ENCODE measurements at places on chromosomes 3 and 15.
A peak's percentile ranks its signal among the peaks of the same experiment; 100 is the strongest.

DNA sequence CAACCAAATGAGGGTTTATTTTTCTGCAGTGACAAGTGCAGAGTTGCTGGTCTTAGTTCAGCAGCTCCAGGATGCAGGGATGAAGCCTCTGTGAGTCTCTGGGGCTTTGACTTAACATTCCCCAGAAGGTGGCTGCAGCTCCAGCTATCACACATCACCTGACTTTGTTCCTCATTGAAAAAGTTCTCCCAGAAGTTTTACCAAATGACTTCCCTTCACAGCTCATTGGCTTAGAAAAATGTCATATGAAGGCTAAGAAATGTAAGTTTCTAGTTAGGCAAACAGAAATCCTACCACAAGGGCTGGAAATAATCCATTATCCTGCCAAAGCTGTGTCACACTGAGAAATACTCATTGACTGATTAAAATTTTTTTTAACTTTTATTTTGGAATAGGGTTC lies 184.9 kb downstream of the MINAR1 start:
- DNase-seq = no peak

DNA sequence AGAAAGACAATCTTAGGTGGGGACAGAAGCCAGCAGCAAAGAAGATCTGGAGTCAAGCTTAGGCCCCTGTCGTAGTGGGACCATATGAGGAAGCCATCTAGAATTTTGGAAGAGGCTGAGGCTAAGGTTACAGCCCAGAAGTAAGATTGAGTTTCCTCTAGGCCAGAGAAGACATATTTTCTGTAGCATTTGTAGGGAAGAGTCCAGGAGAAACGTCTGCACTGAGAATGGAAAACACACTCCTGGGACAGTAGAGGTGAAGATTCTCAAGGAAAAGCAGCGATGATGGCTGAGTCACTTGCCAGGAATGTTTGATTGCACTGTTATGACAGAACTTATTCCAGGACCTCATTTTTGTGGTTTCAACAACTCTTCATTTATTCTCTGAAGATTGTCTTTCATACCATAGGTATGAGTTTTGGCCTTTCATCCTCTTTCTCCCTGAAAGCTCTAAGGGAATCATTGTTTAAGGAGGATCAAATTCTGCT lies 107.2 kb downstream of the GTPBP8 start:
- DNase-seq = peak; percentile 86

- no peak for DNase-seq
These were observed 13.5 kb downstream of the HTR3E start for GRCh38 chr3:184110316-184110725.

DNA sequence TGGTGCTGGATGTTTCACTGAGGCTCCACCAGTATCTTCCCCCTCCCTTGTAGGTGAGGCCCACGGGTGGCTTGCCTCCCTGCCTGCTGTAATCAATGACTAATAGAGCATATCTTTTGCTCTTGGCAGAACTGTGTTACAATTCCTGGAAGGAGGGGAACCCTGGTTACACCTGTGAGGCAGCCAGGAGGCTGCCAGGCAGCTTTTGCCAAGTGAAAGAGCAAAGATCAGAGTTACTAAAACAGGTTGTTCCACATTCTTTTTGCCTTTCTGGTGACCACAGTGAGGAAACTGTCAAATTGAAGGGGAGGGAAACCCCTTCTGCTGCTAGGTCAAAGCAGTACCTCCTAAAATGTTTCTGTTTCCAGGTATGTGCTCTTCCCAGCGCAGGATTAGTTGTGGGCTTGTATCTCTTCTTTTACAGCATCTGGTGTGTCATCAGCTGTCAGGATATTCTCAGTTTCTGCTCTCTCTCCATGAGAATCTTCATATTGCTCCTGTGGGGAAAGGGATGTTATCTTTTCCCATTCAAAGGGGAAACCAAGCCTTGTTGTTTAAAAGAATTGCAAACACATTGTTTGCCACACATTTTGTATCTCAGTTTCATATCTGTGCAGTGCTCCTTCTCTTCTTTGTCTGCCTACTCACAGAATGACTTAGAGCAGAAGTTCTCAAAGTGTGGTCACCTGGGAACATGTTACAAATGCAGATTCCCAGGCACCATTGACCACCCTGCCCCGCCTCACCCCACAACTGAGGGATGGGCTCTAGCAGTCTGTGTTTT lies 137.4 kb upstream of the UMPS start:
- DNase-seq = no peak

GRCh38 chr3:182802413-182803390 lies 9.4 kb downstream of the ATP11B start:
- no peak for DNase-seq

GRCh38 chr15:71844916-71845315 lies 34.6 kb downstream of the NR2E3 start:
- no peak for DNase-seq

DNA sequence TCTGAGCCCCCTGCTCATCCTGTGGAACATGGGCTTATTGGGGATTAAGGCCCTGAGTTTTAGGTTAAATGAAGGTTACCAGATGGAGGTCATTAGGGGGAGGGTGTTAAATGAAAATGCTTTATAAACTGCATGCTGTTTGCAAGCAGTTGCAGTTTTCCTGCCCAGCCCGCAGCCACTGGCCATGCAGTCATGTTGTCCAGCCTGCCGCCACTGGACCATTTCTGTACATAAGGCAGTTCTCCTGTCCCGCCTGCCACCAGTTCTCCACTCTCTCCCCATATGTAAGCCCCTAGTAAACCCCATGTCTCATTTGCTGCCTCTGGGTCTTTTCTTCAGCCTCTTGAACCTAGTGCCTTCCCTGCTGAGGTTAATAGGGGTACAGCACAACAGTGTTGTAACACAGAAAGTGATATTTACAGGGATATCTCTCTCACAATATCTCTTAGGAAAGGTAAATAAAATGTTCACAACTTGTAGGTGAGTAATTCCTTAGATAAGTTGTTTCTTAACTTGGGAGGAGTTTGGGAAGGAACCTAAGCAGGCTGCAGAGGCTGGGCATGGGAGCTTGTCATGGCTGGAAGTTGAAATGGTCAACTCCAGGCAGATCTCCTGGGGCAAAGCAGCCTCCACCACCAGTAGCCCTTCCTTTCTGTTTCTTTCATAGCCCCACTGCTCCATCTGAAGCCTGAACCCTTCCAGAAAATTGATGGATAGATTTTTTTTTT lies 148.2 kb downstream of the CMSS1 start:
- DNase-seq = no peak

- DNase-seq = no peak
These were observed 139.1 kb downstream of the RTP4 start for GRCh38 chr3:187507266-187507665.

DNA sequence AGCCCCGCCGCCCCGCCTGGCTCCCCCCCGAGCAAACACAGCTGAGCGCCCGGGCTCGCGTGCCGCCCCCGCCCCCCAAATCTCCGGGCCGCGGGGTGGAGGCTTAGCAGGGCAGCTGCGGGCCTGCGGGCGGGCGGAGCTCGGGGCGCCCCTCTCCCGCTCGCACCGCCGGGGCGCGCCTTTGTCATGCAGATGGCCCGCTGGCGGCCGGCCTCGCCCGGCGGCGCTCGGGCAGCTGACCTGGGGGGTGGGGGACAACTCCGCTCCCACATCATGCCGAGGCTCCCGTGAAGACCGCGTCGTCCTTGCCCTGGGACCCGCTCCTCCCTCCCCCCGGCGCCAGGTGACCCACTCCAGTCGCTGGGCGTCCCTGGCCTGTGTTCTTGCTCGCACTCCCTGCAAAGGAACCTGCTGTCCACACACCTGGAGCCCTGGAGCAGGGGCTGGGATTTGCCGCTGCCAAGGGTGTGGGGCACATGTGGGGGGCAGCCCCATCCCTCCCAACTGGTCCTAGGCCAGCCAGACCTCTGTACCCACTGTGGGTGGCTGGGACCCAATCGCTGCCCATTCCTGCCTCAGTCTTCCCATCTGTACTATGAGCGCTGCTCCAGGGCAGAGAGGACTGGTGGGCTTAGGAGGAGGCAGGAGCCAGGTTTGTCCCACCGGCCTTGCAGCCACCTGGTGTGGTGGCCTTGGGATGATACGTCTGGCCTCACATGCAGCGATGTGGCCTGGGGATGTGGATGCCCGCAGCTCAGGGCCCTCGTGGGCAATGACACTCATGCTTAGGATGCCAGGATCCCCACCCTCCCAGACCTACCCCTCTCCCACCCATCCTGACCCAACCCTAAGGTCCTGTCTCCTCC lies 33.5 kb downstream of the DNAJB8 start:
- peak; percentile 21 for DNase-seq

DNA sequence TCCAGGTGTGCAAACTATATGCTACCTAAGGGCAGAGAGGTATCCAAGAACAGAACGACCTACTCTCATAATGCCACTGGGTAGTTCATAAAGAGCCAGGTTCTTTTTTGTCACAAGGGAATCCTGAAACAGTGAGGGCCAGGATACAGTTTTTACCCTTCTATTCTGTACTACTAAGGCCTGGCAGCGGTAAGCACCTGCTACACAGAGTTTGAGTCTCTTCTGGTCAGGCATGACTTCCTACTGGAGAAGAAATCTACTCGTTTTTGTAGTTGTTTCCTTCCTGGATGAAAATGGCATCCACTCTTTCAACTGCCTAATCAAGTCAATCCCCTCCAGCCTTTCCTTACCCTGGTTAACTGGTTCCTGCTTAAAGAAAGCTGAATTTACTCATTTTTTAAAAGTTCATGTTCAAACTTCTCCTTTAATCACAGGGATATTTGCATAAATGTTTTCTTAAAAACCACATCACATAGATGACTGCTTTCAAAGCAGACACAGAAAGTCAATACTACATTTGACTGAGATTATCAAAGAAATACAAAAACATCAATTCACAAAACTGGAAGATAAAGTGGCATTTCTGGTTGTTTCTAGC lies 40.0 kb downstream of the MAP4 start:
- no peak for DNase-seq

Data from AG08395 (cell line).